ENCODE measurements at places on chromosomes 2 and 18.

GRCh38 chr2:58313926-58314325 is 72.8 kb upstream of the FANCL start:
- no peak for DNase-seq

DNA sequence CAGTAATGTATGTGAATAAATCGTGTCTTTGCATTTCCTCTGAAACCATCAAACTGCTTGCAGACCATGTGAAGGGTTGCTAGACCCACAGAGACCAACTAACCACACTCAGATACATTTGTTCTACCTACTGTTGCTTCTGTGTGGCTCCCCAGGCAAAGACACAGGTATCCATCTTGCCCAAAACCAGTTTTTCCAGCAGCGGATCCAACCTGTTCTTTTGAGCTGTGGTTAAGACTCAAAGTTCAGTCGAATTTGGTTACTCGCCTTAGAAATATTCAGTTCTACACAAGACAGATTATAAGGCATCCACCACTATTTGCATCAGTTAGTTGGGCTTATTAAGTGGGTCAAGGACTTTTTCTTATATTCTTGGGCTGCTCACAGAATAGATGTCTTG is 276.2 kb upstream of the EPHA4 start:
- DNase-seq = no peak

- DNase-seq = no peak
Observed at GRCh38 chr2:203737360-203737759, 30.9 kb downstream of the CD28 start.

DNA sequence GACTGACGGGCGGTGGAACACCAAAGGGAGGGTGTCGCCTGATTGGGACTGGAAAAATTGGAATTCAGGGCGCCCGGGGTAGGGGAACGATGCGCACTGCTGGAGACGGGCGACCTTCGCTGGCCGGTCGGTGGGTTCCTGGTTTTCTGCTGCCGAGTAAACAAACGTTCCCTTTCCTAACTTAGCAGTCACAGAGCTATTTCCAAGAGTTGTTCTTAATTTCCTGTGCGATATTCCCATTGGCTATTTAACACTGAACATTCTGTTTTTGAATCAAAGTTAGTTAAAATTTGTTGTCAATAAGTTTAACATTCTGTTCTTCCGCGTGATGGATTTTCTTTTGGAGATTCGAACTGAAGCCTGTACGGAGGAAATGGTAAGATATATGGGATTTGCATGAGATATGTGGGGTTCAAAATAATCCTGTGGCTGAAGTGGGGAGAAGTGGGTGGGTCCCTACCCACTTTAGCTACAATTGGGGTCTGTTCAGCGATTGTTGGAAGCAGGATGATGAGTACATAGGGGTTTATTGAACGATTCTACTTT is 862 bp downstream of the C18orf54 start:
- DNase-seq = no peak

All from cerebellar nuclear complex (tissue), 1 donor.